ENCODE measurements at places on chromosomes 4 and X.

DNA sequence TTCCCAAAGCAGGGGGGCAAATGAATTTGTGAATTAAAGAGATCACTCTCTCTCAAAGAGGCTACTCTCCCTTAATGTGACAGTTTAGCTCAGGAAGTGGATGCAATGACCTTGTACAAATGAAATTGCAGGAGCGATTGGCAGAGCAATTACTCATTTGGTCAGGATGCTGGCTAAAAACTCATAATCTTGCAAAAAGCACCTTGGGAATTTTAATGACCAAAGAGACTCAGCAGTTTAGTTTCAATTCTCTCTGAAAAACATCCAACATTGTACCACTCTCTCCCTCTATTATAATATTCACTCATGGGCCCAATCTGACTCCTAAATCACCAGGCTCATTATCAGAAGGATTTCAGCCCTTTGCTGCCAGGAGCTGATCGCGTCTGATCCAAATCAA, 26.1 kb downstream of the PDGFC start:
- no peak for DNase-seq

GRCh38 chr4:64670647-64671046, 261.4 kb upstream of the TECRL start:
- DNase-seq, result no peak

GRCh38 chrX:9677098-9677739, 88.4 kb downstream of the GPR143 start:
- DNase-seq, result peak; percentile 7

DNA sequence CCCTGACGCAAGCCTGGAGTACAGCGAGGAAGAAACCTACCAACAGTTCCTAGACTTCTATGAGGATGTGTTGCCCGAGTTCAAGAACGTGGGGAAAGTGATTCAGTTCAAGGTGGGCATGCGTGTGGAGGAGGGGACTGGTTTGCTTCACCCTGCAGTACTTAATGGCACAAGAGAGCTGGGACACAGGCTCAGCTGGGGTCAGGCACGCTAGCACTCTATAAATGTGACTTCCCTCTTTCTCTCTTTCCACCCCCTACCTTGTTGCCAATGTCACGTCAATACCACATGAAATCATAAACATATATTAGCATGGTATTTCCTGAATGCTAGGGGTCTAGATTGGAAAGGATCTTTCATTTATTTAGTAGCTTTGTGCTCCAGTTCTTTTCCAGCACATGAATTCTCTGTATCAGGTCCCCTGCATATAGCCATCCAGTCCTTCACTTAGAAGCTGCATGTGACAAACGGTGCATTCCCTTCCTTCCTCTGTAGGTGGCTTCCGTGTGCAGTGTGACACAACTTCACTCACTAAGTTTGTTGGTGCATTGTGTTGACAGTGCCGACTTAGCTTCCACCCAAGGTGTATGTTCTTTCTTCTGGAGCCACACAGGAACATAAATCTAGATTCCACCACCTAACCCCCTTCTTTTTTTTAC, 25.6 kb downstream of the ZRSR2 start:
- DNase-seq, result peak; percentile 40

DNA sequence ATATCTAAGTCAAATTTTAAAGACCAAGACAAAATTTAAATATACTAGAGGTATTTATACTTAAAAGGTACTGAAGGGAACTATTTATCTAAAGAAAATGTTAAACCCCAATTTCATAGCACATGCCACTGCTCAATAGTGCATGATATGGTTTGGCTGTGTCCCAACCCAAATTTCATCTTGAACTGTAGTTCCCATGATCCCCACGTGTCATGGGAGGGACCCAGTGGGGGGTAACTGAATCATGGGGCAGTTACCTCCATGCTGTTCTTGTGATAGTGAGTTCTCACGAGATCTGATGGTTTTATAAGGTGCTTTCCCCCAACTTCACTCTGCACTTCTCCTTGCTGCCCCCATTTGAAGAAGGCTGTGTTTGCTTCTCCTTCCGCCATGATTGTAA, 32.3 kb downstream of the MAML3 start:
- DNase-seq, result no peak

DNA sequence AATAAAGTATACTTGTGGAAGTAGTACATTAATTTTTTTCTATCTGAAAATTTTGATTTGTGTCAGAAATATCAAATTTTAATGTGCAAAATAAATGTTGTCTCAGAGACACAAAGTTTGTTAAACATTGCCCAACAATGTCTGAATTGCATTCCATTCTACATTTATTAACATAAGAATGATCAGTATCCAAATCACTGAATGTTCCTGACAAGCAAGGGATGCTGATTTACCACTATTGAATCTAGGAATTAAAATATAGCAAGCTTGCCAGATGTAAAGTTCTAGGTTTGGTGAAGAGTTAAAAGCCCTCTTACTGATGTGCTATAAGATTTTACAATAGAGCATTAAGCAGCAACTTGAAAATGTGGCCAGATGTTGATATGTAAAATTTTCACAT, 489.2 kb upstream of the CTSO start:
- DNase-seq, result no peak

- DNase-seq, result no peak
These were observed 21.5 kb downstream of the RELL1 start for GRCh38 chr4:37664696-37665095.

DNA sequence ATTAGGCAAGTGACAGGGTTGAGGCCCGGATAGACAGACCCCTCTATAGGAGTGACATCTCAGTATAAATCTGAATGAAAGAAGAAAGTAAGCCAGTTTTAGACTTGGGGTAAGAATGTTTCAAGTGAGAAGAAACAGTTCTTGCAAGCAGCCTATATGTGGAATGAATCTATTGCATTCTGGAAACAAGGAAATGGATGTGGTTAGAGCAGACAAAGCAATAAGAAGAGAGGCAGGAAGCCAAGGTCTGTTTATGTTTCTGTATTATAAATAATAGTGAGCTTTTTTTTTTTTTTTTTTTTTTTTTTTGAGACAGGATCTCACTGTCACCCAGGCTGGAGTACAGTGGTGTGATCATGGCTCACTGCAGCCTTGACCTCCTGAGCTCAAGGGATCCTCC, 255.8 kb downstream of the UNC5C start:
- DNase-seq, result no peak

DNA sequence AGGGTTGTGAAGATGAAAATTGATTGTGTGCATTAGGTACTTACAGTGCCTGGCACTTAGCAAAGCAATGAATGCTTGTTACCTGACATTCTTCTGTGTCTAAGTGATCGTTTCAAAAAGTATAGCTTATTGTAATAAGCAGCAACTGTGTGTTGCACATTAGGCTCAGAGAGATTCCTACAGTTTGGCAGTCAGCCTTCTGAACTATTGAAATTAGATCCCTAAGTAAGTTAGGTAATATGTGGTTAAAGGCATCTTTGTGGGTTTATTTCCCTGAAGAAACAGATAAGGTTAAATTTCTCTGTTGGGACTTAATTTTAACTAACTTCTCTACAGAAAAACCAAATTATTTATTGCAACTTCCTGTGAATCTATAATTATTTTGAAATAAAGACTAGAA, 93.4 kb downstream of the REPS2 start:
- no peak for DNase-seq

- DNase-seq, result no peak
These were observed 30.7 kb upstream of the CLCN4 start for GRCh38 chrX:10126044-10126443.

DNA sequence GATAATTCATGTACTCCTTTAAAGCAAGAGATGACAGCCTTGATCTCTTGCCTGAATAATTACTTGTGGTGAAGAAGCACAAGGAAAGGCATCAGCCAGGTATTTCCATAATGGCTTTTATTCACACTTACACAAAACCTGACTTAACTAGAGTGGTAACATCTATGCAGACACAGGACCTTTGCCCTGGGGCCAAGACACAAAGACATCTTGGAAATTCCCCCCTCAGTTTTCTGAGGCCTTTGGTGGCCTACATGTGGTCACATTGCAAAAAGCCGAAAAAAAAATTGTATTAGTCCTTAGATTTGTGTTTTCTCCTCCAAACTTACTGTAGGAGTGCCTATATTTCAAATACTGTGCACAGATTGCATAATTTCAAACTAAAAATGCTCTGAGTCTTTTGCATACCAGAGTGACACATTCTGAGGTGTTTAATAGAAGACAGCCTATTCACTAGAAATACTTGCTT, 172.4 kb downstream of the PDGFC start:
- DNase-seq, result no peak

DNA sequence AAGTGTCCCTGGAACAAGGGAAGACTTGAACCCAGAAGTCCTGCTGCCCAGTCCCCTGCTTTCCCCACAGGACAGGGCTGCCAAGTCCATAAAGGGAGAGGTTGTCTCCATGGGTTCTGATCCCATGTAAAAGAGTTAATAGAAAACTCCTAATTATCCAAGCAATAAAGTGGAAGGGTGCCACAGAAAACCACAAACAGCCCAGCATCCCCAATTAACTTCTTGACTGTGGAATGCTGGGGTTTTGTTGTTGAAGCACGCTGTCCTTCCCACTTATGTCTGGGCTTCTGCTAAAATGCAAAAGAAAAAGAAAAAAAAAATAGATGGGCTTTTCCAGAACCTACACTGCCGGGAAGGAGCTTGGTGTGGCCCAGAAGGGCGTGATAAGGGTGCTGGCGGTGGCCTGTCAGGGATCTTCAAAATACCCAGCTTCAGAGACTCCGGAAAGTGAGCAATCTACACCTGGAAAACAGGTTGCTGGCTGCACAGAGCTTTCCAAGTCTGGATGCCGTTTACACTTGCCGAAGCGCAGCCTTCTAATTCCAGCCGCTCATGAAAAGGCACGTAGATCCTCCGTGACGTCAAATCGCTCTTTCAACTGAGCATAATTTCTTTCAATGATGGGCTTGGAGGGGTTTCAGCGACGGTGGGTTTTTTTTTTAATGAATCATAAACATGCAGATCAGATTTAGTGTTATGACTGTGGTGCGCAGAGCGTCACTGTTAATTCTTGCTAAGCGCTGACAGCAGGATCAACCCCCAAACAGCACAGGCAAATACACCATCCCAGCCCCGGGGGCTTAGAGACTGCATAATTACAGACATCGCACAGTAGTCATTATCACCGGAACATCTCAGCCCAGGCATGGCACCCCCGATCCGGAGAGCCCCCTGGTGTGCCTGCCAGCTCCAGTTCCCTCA, 197.6 kb downstream of the BCOR start:
- DNase-seq, result no peak

DNA sequence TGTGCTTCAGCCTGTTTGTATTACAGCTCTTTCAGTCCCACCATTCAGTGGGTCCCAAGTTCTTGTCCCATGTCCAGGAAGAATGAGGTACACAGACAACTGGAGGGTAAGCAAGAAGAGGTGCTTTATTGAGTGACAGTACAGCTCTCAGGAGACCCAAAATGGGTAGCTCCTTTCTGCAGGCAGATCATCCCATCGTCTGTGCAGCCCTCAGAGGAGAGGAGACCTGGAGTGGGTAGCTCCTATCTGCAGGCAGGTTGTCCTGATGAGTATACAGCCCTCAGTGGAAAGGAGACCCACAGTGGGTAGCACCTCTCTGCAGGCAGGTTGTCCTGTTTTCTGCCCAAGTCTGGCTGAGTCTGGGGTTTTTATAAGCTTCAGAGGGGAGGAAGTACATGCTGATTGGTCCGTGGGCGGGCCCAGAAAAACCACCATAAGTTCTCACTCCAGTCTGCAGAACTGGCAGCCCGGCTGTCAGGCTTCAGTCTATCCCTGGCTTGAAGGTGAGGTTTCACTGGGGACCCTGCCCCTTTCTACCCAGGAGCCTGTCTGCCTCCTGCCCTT, 18.0 kb downstream of the GRK4 start:
- no peak for DNase-seq

- DNase-seq, result no peak
These were observed 44.9 kb upstream of the TXK start for GRCh38 chr4:48178931-48179330.

- DNase-seq, result peak; percentile 3
These were observed 86.0 kb downstream of the WWC2 start for GRCh38 chr4:183185018-183185417.

DNA sequence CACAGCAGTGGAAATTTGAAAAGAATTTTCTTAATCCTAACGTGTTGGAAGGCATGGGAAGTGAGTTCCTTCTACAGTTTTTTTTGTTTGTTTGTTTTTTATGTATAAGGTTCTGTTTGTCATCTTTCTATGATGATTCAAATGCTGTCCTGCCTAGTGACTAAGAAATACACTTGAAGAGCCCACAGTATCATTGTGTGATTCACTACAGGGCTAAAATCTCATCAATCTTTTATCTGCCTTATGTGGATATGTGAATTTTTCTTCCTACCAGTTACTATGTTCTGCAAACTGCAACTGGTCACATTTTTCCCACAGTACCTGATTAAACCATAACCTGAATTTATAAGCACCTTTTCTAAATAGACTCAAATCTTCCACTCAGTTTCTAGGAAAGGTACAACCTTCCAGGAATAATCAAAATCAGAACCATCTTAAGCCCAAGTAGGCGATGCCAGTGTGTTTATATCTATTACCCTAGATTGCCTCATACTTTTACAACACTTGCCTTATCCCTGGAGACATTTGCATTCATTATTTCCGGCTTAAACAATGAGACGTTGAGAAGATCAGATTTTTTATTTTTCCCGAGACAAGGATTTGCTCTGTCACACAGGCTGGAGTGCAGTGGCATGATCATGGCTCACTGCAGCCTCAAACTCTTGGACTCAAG, 214.6 kb upstream of the GALNT7 start:
- no peak for DNase-seq

DNA sequence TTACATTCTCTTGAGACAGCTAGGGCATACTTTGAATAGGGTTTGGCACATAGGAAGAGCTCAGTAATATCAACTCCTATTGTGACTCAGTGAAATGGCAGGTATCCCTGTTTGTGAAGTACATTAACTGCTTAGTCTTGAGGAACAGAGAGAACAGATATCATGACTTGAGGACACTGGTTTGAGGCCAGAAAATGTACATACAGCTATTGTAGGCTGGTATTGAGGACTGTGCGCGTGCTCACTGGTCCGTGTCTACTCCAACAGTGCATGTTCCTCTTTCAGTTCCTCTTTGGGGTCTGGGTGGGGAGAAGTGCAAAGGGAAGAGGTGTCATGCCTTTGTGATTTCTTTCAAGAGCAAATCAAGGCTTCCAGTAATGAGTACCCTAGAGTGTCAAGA, 34.6 kb upstream of the TBC1D9 start:
- no peak for DNase-seq

DNA sequence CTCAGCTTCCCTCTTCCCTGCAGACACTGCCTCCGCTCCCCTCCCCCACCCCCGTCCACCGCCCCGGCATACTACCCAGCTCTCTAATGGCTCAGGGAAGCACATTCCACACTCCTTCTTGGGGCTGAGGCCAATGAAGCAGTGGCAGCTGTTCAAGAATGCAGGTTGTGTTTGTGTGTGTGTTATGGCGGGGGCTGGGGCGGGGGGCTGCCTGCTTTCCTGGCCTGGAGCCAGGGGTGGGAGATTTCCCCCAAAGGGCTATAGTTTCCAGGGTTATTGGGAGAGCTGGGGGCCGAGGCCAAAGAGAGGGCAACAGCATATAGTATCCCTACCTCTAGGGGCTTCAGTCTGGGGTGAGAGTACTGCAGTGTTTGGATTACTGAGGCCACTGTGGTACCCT, 149.4 kb downstream of the EFNB1 start:
- no peak for DNase-seq

DNA sequence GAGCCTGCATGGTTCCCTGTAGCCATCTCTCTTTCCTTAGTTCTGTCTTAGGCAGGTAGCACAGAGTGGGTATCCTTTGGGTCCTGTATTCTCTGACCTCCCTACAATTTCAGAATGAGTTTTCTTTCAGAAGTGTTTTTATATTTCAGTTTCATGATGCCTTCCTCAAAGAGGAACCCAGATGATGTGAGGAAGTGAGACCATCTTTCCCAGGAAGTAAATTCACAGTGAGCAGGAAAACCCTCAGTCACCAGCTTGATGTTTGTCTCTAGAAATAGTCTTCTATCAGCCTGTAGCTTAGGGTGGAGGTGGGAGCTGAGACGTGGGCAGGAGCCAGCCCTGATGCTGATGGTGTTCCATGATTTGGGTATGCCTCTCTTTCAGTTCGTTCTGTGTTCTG, 16.9 kb downstream of the PLAC1 start:
- no peak for DNase-seq

Measured in CD4-positive, alpha-beta T cell treated with Interleukin-15 for 4 hours (primary cell).